Germinal center (tissue), 1 donor: ENCODE measurements at places on chromosomes 2 and 18.

GRCh38 chr2:208235860-208236259 lies 19.0 kb downstream of the IDH1 start:
- DNase-seq: no peak

- DNase-seq: no peak
These were observed 124.8 kb upstream of the NYAP2 start for GRCh38 chr2:225274751-225275150.

GRCh38 chr2:224111576-224111975 lies 72.5 kb upstream of the SERPINE2 start:
- DNase-seq: no peak

DNA sequence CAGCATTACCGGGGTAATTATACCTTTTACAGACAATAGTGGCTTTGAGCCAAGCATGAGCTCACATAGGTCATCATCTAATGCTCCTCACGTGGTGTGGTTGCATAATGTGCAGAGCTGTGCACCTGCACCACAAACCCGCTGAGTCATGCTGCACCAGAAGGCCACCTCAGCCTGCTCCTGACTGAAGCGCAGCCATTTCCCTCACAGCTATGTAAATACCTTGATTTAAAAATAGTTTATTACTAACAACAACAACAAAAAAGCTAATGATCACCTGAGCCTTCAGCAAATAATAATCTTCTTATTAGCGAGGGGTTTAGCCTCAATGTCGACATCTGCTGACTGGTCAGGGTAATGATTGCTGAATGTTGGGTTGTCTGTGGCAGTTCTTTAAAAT lies 238.8 kb downstream of the MBD5 start:
- no peak for DNase-seq
